Stimulated activated naive CD4-positive, alpha-beta T cell (primary cell): ENCODE measurements at places on chromosomes 12 and 14.

- no peak for DNase-seq
Observed at GRCh38 chr12:82426081-82426480, 67.8 kb downstream of the METTL25 start.

GRCh38 chr14:100173353-100173752 is 13.9 kb upstream of the DEGS2 start:
- DNase-seq, result no peak

DNA sequence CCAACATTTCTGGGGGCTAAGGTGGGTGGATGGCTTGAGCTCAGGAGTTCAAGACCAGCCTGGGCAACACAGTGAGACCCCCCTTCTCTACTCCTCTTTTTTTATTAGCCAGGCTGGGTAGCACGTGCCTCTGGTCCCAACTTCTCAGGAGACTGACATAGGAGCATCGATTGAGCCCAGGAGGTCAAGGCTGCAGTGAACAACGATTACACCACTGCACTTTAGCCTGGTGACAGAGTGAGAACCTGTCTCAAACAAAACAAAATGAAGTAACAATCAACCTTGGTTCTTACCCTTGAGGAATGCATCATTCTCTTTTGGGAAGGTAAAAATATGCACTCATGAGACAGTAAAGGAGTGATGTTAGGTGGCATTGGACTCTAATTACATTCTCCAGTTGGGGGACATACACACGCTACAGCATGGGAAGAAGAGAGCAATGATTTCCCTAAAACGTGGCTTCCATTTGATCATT is 3.9 kb upstream of the NIN start:
- no peak for DNase-seq

- no peak for DNase-seq
Observed at GRCh38 chr14:106578481-106578880, 1052.1 kb downstream of the TMEM121 start.

DNA sequence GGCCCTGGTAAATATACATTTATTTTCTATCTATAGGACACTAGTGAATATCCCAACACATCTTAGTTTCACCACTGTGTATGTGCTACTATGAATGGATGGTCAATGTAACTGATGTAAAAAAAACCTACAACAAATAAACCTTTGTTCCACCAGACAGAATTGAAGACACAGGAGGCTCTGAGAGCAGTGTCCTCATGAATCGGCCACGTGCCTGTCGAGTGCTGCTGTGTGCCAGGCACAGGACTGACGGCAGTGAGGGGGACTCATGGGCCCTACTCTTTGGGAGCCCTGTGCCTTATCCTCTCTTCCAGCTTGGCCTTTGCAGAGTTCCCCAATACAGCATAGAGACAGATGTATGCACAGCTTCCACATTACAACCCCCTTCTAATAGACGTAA is 18.2 kb downstream of the CINP start:
- DNase-seq, result no peak

- DNase-seq, result no peak
Observed at GRCh38 chr14:88227693-88228092, 95.4 kb downstream of the KCNK10 start.

DNA sequence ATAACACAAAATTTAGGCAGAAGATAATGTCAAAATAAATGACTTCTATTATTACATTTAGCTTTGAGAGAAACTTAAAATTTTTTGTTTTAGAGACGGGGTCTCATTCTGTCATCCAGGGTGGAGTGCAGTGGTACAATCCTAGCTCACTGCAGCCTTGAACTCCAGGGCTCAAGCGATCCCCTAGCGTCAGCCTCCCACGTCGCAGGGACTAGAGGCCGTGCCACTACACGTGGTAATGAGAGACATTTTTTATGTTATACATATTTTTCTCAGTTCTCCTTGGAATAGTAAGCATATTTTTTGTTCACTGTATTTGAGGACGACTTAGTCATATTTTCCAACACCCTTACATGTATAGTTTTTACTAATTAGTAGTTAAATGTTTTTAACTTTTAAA is 21.5 kb upstream of the NUDT4 start:
- no peak for DNase-seq

DNA sequence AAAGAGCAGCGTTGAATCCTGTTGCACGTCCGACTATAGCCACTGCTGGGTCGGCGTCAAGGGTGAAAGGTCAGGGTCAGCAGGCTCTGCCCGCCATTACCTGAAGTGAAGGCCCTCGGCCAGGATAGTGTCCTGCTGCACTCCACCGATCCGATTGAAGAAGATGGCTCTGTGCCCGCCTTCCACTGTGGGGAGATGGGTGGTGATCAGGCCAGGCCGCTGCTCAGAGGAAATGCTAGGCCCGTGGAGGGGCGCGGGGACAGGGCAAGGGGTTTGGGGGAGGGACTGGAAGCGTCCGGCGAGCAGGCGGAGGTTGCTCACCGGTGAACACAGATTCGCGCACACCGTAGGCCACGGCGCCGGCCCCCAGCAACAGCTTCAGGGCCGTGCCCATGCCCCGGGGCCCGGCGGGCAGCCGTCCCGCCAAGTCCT is 352 bp downstream of the PHB2 start:
- DNase-seq, result no peak

GRCh38 chr12:83796531-83796930 is 1109.8 kb downstream of the TMTC2 start:
- no peak for DNase-seq

DNA sequence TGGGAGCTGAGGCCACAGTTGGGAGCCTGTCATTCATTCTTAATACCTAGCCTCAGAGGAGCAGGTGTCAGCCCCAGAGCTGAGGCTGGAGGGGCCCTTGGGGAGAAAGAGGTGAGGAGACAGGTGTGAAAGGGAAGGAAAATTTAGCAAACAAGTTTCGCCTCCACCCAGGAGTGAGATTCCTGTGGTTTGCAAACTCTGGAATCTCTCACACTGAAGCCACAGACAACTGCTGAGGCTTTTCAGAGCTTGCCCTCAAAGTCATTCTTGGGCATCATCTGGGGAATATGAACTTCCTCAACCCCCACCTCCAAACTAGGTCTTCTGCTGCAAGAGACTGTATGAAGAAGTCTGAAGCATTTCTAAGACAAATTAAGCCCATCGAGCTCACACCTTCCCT is 589.5 kb upstream of the TBX3 start:
- DNase-seq, result no peak

GRCh38 chr12:76259660-76260389 is 88.4 kb downstream of the BBS10 start:
- DNase-seq, result no peak

DNA sequence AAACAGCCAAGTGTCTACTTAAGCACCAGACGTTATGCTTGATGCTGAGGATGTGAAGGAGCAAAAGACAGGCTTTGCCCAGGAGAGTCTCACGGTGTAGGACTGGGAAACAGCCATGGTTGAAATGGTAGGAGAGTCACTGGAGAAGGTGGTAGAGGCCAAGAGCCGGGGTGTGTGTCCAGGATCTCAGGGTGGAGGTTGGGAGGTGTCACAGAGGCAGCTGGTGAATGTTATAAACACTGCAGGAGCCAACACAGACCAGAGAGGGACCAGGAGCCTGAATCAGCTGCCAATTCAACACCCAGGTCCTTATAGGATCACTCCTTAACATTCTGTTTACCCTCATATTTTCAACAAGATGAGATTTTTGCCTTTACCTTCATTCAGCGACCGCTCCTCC is 7.5 kb downstream of the NID2 start:
- no peak for DNase-seq

DNA sequence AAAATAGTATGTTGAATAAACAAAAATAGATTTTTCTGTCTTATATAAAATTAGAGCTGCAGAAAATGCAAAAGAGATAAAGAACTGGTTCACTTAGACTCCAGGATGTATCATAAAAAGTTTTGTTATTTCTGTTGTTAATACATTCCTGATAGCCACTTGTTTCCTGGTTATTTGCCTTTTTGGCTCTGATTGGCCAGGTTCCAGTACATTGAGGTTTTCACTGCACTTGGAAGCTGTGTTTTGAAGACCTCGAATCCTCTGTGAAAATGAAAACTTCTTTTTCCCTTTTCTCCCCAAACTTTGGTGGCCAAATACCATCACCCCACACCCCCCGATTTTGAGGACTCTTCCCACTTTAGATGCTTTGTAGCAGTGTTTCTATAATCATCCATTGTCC is 525.3 kb downstream of the MED13L start:
- no peak for DNase-seq

DNA sequence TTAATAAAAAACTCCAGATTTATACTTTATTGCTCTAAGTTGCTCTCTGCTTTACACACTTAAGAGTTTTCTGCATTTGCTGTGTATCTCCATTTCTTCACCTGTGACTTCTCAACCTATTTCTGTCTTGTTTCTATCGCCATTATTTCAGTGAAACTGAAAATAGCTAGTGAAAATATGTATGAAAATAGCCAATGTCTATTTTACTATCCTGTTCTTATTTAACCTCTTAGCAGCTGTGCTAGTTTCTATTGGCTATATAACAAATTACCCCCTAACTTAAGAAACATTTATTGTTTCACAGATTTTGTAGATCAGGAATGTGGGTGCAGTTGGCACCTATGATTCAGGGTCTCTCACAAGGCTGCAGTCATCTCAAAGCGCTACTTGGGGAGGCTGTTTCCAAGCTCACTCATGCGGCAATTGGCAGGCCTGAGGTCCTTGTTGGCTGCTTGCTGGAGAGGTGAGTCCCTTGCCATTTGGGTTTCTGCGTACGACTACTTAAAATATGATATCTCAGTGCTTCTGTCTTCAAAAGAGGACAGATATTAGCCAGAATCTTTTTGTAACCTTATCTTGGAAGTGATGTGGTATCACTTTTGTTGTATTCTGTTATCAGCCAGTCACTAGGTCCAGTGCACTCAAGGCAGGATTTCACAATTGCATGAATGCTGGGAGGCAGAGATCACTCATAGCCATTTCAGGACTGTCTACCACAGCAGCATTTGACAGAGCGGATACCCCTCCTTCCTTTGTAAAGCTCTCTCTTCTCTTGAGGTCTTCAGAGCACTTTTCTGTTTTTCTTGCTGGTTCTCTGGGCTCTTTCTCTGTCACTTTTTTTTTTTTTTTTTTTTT is 7.2 kb downstream of the ERC1 start:
- no peak for DNase-seq

DNA sequence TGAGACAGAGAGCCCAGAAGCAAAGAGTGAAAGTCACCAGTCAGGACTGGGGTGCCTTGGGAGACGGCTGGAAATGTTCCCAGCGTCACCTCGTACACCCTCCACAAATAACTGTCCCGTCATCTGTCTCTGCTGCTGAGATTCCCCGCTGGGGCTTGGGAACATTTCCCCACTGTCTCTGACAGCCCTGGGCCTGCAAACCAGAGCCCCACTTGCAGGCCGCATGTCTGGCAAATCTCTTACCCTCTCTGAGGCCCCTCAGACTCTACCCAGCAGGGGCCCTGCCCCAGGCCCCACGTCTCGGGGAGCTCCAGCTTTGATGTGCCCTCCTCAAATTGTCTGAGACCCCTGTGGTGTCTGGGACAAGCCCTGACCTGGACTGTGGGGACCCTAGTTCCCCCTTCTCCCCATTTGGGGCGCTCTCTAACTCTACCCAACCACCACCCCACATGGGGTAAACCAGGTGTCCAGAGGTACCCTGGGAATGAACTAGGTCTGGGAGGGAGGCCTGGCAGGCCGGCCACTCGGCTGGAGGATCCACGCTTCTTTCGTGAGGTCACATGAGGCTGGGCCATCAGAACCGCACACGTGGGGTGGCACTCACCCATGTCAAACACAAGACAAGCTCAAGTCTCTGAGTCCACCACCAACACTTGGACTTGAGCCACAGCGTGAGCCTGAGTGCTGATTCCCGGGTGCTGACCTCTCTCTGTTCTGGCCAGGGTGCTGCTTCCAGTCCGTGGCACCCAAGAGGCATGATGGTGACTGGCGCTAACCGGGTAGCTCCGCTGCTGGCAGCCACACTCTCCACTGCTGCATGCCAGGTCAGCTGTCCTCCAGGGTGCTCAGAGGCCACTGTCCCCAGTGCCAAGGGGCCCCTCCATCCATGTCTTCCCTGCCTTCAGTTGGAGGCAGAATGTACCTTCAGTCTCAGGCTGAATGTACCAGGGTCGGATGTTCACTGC is 59.8 kb downstream of the DIO3 start:
- DNase-seq, result no peak

GRCh38 chr12:77213319-77213718 is 147.9 kb upstream of the E2F7 start:
- no peak for DNase-seq

GRCh38 chr12:129064209-129064855 is 211.1 kb downstream of the GLT1D1 start:
- no peak for DNase-seq

DNA sequence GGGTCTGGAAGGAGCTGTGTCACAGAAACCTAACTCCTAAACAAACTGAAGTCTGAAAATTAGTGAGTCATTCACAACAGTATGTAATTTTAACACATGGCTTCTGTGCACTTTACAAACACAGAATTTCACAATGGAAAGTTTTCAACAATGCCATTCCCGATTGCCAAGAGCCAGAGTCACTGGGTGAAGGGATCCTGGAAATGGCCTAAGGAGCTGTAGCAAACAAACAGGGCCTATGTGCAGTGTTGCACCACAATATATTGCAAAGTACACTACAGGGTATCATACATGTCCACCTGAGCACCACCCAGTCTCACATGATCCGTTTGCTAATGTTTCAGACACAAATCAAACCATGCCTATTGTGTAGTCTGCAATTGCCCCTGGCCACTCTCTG is 184.7 kb upstream of the OTX2 start:
- DNase-seq, result no peak

DNA sequence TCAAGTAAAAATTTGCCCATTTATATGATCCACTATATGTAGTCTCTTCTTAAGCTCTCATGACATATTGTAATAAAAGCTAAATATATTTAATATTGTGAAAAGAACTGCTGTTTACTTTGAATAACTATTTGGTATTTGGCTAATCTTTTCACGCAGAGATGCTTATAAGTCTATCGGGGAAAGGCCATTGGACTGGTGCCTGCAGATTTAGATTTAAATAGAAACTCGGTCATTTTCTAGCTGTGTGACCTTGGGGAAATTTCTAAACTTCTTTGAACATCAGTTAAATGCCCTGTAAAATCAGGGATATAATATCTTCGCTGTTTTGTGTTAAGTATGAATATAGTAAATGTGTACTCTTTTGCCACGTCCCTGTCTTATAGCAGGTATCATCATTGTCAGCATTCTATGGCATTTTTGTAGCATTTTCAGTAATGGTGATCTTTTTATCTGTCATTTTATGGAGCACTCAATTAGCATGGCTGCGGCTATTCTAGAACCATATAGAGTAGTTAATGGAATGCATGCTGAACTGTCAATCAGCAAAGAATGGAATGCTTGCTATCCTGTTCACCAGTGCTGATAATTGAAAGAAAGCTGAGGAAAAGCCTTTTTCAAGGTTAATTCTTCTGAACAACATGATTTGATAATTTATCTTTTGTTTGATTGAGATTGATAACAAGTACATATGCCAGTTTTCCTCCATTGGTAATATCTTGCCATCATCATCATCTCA is 181.2 kb downstream of the TMTC2 start:
- DNase-seq, result no peak

- no peak for DNase-seq
Observed at GRCh38 chr12:65067383-65067782, 53.7 kb downstream of the WIF1 start.

- DNase-seq, result no peak
Observed at GRCh38 chr12:52949413-52950331, 754 bp downstream of the KRT18 start.
